ENCODE measurements at places on chromosomes 2 and 18. TPM values are rescaled to one million over a fixed set of nuclear protein-coding genes. Genes with fewer than 3 reads are reported as not detected.
A peak's percentile ranks its signal among the peaks of the same experiment; 100 is the strongest.

Gene AMER3
- not detected for total RNA-seq

Gene SERPINB3
- not detected for total RNA-seq

DNA sequence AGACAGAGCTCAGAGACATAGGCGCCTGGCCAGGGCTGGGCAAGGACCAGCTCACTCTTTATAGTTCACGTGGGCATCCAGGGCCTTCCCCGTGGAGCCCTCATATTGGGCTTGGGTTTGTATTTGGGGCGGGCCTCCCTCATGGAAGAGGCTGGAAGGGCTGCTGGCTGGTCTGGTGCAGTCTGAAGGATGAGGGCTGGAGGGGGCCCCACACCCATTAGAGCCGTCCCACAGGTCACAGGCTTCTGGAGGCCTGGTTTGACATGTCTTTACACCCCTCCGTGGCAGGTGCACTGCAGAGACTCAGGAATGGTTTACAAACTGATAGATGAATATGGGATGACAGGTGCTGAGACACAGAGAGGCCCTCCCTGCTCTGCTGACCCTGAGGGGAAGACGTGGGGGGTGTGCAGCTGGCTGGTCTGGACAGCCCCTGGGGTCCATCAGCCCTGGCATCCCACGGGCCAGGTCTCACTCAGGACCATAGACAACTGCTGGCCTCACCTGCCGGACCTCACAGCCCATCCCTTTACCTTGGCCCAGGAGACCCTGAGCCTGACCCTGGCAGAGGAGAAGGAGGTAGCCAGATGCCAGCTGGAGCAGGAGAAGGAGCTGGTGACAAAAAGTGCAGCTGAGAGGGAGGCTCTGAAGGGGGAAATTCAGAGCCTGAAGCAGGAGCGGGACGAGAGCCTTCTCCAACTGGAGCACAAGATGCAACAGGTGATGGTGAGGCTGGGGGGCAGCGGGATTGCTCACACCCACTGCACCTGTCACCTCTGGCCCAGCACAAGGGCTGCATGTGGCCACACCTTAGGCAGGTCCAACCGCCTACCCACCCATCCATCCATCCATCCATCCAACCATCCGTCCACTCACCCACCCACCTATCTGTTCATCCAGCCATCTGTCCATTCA lies 43.9 kb downstream of the CROCC2 start:
- no peak for DNase-seq

- no peak for DNase-seq
Measured at GRCh38 chr2:68009526-68009925, 53.3 kb downstream of the C1D start.

GRCh38 chr2:200199005-200199404 lies 107.5 kb upstream of the SPATS2L start:
- no peak for DNase-seq

GRCh38 chr2:237474931-237475703 lies 11.9 kb upstream of the MLPH start:
- peak; percentile 91 for DNase-seq

DNA sequence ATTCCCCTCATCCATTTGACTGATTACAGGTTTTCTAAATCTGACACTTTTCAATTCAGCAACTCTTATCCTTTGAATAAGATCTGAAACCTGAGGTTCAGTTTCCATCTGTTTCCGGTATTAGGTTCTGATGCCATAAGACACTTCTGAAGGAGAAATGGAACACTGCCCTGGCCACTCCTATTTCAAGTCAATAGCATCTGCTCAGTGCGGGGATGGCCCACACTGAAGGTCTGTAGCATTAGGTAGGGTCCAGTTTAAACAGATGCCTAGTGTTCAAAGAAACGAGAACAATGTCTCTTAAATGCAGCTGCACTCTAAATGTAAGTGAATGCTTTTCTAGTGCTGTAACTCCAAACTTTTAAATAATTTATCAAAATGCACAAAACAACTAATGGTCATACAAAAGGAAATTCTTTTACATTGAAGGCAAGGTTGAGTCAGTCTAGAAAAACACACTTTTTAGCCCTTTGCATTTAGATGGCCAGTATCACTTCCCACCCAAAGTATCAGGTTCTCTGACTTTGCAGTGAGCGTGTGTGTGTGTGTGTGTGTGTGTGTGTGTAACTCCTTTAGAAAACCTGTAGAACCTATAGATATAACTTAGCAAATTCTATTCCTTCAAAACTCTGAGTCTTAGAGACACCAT lies 78.2 kb downstream of the STK39 start:
- DNase-seq, result peak; percentile 53

- DNase-seq, result no peak
Measured at GRCh38 chr2:16026816-16027501, 86.6 kb downstream of the MYCN start.

Measured in myocyte (in vitro differentiated cells).